ENCODE measurements at places on chromosomes 2 and 18.

DNA sequence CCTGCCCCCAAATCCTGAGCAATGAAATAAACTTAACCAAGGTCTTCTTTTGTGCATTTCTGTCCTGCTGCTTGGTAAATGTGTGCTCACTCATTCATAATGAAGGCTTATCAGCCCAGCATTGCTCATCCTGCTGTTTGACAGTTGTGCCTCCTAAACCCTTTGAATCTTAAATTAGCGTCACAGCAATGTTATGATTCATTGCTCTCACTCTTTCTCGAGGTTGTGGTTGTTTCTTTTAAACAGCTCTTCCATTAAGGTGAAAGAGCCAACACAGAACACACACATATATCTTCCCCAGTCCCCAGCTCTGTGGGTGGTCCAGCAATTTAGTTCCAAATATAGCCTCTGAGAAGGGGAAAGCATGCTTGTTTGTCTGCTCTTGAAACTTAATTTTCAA is 84.0 kb downstream of the EVA1A start:
- DNase-seq = no peak

DNA sequence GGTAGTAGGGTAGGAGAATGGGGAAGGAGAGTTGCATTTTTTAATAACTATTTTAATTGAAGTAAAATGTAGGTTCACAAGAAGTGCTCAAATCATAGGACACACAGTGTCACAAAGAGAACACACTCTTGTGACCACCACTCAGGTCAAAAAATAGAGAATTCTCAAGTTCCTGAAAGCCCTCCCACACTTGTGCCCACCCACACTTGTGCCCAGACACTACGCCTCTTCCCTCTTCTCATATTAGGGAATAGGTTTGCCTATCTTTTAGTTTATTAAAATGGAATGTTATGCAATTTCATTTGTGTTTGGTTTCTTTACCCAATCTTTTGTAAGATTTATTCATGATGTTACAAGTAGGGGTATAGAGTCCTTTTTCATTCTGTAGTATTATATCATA is 67.2 kb downstream of the UGGT1 start:
- DNase-seq = no peak

GRCh38 chr2:56207760-56208159 is 24.0 kb downstream of the CCDC85A start:
- DNase-seq = no peak

DNA sequence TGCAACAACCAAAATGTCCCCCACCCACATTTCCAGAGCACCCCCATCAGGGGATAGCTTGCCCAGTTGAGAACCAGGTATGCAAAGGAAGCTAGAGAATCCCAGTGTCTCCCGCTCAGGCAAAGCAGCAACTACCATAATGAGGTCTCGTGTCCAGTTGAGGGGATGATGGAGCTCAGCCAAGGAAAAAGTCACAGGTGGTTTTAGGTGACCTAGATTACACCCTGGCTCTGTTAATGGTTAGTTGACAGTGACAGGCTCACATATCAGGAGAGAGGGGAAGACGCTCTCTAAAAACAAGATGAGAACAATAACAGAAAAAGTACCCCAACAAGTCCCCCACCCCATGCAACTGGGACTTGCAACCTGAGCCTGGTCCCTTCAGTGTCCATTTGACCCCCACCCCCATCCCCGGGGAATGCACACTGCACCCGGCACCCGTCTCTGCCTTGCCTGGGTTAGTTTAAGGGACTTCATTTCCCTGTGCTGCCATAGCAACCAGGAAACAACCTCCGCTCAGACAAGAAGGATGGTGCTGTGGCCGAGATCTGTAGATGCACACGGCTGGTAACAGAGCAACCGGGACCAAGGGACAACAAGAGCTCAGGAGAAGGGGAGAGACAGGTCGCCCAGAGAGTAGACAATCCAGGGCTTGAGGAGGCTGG is at the start of gene KIAA2012:
Gene KIAA2012, plus strand, starts transcription at position 519 of the 665 bp plus-strand sequence. CDS start 373 bp downstream, outside the sequence.
- DNase-seq = no peak
